Pulmonary artery endothelial cell (primary cell): ENCODE measurements at places on chromosomes 13 and 19. TPM values are rescaled to one million over a fixed set of nuclear protein-coding genes. Genes with fewer than 3 reads are reported as not detected.

Gene ZSCAN18
- 19.7 and 33.3 TPM in 2 replicates for total RNA-seq

Gene CRLF1
- total RNA-seq: not detected in 2 replicates

Gene TRIP10
- 50.5 and 52.7 TPM in 2 replicates for total RNA-seq

Gene FSD1
- total RNA-seq: 23.6 and 27.8 TPM in 2 replicates

Gene USHBP1
- 5.0 and 5.7 TPM in 2 replicates for total RNA-seq

Gene ZFP30
- total RNA-seq: 11.7 and 15.5 TPM in 2 replicates

Gene SELENOV
- not detected in 2 replicates for total RNA-seq

Gene AXL
- 177 and 238 TPM in 2 replicates for total RNA-seq

Gene IGFL3
- not detected in 2 replicates for total RNA-seq

Gene DLL3
- 0.25 and 0.53 TPM in 2 replicates for total RNA-seq

Gene IZUMO1
- total RNA-seq: 0.28 and 0.33 TPM in 2 replicates

Gene MUC16
- under 0.01 TPM in 1 of 2 replicates, not detected in the other for total RNA-seq

Gene SHISA7
- total RNA-seq: not detected in 2 replicates

Gene THSD1
- total RNA-seq: 28.1 and 44.6 TPM in 2 replicates

Gene ZNF613
- total RNA-seq: 6.4 and 11.1 TPM in 2 replicates

Gene OVOL3
- not detected in 2 replicates for total RNA-seq

Gene SHC2
- 3.5 and 4.7 TPM in 2 replicates for total RNA-seq

Gene CD79A
- total RNA-seq: not detected in 2 replicates

Gene PEG3
- total RNA-seq: 0.79 and 4.5 TPM in 2 replicates

Gene ZNF221
- 3.6 and 7.7 TPM in 2 replicates for total RNA-seq

Gene SMIM44
- total RNA-seq: not detected in 2 replicates

Gene KLK14
- total RNA-seq: not detected in 2 replicates

Gene CEACAM16
- total RNA-seq: not detected in 2 replicates

Gene LENG9
- 6.8 and 7.9 TPM in 2 replicates for total RNA-seq

Gene ZNF560
- 2.1 TPM in 1 of 2 replicates, not detected in the other for total RNA-seq

Gene ZNF563
- 1.5 and 3.5 TPM in 2 replicates for total RNA-seq

Gene HSPB6
- 0.20 and 0.67 TPM in 2 replicates for total RNA-seq

Gene FCHO1
- total RNA-seq: 0.56 and 1.1 TPM in 2 replicates

Gene ZNF729
- not detected in 2 replicates for total RNA-seq

Gene COG6
- 17.5 and 19.0 TPM in 2 replicates for total RNA-seq

Gene TMEM190
- total RNA-seq: not detected in 2 replicates

Gene HOMER3
- total RNA-seq: 172 and 181 TPM in 2 replicates

Gene RASIP1
- total RNA-seq: 70.1 and 71.7 TPM in 2 replicates

Gene ATXN8OS
- not detected in 2 replicates for total RNA-seq

Gene MEIOSIN
- not detected in 2 replicates for total RNA-seq

Gene ICAM4
- 0.40 and 0.95 TPM in 2 replicates for total RNA-seq

Gene MOB3A
- total RNA-seq: 18.7 and 25.5 TPM in 2 replicates

Gene ZNF486
- 3.9 and 8.3 TPM in 2 replicates for total RNA-seq

Gene PLIN5
- 0.20 and 0.32 TPM in 2 replicates for total RNA-seq

Gene SUGP2
- total RNA-seq: 17.5 and 29.4 TPM in 2 replicates

Gene PLIN4
- under 0.01 TPM in 1 of 2 replicates, not detected in the other for total RNA-seq

Gene MATK
- under 0.01 TPM in 1 of 2 replicates, not detected in the other for total RNA-seq

Gene CYP2F1
- not detected in 2 replicates for total RNA-seq

Gene PRTN3
- total RNA-seq: not detected in 2 replicates

Gene MAMSTR
- 0.14 and 0.20 TPM in 2 replicates for total RNA-seq

Gene SLC25A23
- total RNA-seq: 24.1 and 32.5 TPM in 2 replicates

Gene FOSB
- total RNA-seq: 0.33 and 1.9 TPM in 2 replicates
